ENCODE measurements at places on chromosomes 16 and 17.

GRCh38 chr17:65584604-65585521 lies 23.4 kb upstream of the AXIN2 start:
- no peak for DNase-seq

- no peak for DNase-seq
Observed at GRCh38 chr17:30200106-30200505, 35.4 kb downstream of the SLC6A4 start.

GRCh38 chr17:53971361-53971760 lies 148.6 kb downstream of the KIF2B start:
- DNase-seq, result no peak

- DNase-seq, result no peak
Observed at GRCh38 chr16:71353736-71354135, 4.8 kb upstream of the CALB2 start.

- DNase-seq, result no peak
Observed at GRCh38 chr17:71759422-71760060, 361.3 kb upstream of the SOX9 start.

GRCh38 chr17:68428498-68429172 lies 28.7 kb downstream of the WIPI1 start:
- no peak for DNase-seq

DNA sequence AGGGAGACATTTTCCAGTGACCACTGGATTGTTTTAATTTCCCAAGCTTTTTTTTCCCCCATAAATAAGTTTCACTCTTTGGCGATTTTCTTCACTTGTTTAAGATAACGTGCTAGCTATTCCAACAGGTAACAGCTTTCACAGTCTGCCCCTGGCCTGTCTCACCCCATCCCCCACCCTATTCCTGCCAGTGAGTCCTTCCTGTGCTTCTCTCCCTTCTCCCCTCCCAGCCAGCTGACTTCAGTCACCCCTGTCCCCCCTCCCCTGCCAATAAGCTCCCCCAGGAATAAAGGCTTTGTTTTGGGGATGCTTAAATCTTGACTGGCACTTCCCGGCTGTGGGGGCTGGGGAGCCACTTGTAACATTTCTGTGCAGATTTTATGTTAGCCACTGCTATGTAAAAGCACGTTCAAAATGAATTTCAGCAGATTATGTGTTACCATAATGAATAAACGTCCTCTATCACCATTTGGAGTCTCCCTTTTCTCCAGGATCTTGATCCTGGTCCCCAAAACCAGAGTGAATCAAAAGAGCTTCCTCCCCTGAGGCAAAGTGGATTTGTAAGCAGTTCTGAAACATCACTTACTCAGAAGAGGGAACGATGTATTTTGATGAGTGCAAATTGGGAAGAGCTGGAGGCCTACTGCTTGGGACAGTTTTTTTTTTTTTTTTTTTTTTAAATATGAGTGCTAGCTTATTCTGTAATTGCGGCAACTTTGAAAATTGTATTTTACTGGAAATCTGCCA lies 58.2 kb downstream of the IGF2BP1 start:
- DNase-seq, result no peak

DNA sequence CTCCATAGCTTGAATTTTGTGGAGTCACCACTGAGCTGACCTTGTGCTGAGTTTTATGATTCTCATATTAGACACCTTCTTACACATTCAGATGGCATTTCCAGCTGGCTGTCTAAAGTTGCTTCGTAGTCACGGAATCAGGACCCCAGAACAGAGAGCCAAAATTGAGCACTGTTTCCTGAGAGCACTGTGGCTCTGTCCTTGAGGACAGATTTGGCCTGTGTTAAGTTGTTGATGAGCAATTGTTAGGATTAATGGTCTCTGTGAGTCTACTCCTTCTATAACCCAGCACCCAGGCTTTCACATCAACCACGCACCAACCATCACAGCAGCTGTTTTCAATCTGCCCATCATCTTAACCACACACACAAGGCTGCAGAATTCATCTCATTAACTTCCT lies 277.5 kb upstream of the HSBP1 start:
- no peak for DNase-seq

DNA sequence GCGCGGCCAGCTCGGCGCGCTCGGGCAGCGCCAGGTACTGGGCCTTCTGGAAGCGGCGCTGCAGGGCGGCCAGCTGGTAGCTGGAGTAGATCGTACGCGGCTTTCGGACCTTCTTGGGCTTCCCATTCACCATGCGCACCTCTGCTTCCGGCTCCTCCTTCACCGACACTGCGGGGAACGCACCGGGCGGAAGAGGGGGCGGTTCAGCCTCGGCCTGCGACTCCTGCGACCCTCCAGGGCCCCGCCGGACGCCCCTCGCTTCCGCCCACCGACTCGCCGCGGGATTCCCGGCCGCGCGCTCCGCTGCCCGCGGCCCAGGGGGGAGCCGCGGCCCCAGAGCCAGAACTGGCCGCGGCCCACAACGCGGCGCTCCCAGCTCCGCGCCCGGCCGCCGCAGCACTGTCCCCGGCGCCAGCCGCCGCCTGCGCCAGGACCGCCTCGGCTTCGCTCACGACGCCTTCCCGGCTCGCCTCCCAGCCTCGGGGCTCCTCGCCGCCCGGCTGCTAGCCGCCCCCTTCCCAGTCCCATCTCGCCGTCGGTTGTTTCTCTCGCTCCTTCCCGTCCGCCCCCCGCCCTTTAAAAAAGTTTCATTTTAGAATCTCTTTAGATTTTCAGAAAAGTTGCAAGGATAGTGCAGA lies 1.5 kb downstream of the DLX3 start:
- no peak for DNase-seq

DNA sequence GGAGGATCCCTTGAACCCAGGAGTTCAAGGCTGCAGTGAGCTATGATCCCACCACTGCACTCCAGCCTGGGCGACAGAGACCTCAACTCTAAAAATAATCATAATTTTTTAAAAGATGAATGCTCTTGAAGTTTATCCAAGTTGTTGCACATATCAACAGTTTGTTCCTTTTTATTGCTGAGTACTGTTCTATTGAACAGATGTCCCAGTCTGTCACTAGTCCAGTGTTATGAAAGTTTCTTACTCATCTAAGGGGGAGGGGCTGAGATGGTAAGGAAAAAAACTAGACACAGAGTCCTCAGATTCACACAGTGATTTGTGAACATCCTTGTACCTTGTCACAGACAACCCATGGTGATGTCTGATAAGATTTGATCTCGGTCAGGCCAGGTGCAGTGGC lies 3.9 kb downstream of the ACAP1 start:
- DNase-seq, result no peak

- DNase-seq, result no peak
Observed at GRCh38 chr17:17787568-17787967, 49.2 kb downstream of the SREBF1 start.

DNA sequence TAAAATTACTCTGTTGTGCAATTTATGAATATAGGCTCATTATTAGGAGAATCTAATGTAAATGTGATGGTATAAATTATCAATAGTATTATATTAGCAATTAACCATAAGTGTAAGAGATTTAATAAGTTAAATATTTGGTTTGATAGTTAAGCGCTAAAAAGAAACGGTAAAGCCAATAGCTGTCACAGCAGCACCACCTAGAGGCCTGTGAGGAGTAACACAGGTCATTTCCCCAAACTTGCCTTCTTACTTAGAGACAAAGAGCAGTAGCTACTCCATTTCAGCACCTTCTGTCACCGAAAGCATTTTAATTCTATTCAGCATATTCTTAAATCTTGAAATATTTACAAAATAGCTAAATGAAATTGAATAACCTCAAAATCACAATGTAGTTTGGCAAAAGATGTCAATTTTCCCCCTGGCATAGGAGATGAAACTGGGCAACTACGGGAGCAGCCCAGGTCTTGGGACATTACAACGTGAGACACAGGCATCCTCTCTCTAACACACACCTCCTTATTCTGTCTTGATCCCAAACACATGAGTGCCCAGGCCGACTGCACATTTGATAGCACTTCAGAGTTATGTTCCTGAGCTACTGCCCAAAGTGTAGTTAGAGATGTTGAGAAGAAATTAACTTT lies 14.3 kb upstream of the DYNLRB2 start:
- DNase-seq, result peak; percentile 45

All from CD8-positive, alpha-beta T cell (primary cell).